ENCODE measurements at places on chromosomes 6 and 20.
A peak's percentile ranks its signal among the peaks of the same experiment; 100 is the strongest.

DNA sequence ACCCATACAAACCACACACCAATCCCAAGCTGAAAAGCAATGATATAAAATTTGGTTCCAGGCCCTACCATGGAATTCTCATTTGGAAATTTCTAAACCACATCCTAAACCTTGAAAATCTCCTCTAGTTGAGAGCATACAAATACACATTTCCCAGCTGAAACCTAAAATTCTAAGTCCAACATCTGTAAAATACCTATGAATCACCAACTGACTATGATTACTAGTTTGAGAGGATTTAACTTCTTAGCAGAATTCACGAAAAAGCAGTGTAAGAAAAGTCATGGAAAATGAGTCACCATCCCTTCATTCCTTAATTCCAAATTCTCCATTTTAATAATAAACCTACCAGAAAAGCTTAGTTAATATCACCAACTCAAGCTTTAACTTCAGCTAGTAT lies 15.4 kb downstream of the RANBP9 start:
- DNase-seq, result peak; percentile 61

DNA sequence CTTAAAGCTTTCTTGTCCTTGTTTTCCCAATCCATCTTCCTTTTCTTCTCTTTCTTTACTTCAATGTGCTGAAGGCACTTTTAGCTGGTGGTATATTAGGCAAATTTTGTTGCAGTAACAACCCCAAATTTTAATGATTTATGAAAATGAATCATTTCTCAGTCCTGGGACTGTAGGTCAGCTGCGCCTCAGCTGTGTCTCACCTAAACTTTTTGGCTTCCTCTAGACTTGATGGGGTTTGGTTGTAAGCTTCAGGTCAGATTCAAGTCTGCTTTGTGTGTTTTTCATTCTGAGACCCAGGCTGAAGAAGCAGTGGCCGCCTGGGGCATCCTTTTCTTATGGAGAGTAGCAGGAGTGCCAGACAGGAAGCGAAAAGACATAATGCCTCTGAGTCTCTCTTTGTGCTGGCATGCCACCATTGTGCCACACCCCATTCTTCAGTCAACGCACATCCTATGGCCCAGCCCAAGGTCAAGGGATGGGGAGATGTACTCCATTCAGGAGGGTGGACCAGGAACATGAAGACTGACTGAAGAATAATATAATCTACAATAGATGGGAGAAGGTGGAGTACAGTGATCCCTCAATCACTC lies 28.9 kb upstream of the CD83 start:
- DNase-seq, result no peak

- no peak for DNase-seq
Observed at GRCh38 chr6:12962529-12962928, 246.0 kb downstream of the PHACTR1 start.

- DNase-seq, result no peak
Observed at GRCh38 chr20:57071283-57071731, 195.1 kb downstream of the BMP7 start.

- peak; percentile 83 for DNase-seq
Observed at GRCh38 chr6:148144917-148145521, 197.6 kb upstream of the SASH1 start.

- DNase-seq, result peak; percentile 67
Observed at GRCh38 chr20:25623225-25623735, 534 bp downstream of the NANP start.

DNA sequence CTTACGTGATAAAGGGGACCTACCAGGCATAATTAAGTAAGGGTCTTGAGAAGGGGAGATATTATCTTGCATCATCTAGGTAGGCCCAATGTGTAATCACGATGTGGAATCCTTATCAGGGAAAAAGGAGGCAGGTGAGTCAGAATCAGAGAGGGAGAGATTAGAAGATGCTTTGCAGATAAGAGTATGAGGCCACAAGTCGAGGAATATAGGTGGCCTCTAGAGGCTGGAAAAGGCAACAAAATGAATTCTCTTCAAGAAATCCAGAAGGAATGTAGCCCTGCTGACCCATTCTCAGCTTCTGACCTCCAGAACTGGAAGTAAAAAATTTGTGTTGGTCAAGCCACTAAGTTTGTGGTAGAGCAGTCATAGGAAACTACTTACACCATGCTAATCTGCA lies 11.0 kb upstream of the ENPP4 start:
- no peak for DNase-seq

- DNase-seq, result peak; percentile 48
Observed at GRCh38 chr6:129264480-129265045, 381.6 kb downstream of the LAMA2 start.

DNA sequence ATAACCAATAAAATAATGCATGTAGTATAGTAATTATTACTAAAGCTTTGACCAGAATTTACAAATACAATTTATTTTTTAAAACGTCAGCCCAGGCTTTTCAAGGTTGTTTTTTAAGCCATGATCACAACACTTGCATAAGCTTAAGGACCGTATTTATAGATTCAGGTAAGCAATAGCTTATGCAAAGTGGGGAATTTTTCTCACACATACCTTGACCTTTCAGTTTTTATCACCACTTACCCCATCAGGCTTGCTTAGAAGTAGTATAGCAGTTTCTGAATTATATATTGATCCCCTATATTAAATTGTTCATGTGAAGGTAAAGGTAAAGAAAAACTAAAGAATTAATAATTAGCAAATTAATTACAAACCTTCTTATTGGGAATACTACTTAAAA lies 232.3 kb upstream of the FKBP1C start:
- DNase-seq, result no peak

GRCh38 chr6:144582939-144583613 lies 297.9 kb downstream of the UTRN start:
- peak; percentile 44 for DNase-seq

DNA sequence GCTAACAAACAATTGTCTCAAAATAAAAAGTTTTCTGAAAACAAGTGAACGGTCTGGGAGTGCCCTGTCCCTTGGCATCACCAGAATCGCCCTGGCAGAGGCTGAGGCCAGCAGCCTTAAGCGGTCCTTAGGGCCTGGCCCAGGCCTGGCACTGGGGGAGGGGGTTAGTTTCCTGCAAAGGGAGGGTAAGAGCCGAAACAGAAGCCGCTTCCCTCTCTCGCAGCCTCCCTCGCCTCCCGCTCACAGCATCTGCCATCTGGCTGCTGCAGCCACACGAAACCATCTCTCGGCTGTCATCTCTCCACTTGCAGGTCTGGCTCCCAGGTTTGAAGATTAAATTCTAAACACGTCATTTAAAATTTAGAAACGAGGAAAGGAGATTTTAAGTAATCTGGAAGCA lies 31.5 kb downstream of the PMEPA1 start:
- no peak for DNase-seq

GRCh38 chr6:163814494-163815364 lies 400.2 kb downstream of the QKI start:
- peak; percentile 68 for DNase-seq

DNA sequence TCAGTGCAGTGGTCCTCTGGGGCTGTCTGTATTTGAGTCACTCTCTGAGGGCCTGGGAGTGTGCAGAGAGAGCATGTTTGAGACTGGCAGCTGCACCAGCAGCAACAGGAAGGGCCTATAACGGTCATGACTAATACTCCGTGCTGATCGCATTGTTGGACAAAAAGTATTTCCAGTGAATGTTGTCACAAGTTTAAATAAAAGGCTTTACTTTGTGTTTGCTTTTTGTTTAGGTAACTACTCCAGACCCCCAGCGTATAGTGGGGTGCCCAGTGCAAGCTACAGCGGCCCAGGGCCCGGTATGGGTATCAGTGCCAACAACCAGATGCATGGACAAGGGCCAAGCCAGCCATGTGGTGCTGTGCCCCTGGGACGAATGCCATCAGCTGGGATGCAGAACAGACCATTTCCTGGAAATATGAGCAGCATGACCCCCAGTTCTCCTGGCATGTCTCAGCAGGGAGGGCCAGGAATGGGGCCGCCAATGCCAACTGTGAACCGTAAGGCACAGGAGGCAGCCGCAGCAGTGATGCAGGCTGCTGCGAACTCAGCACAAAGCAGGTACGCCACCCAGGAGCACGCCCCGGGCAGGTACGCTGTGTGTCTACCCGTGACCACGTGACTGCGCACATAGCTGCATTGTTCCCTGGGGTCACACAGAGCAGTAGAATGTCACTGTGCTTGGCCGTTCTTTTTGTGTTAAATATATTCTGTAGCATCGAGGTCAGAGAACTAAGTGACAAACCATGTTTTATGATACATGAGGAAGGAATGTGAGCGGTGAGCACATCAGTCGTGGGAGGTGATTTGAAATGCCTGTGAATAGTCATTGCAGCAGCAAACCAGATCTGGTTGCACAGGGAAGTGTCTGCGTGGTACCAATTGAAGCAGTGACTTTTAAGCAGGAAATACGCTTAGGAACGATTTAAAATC lies 174.7 kb downstream of the TMEM242 start:
- DNase-seq, result peak; percentile 91

GRCh38 chr6:167573461-167574215 lies 248.8 kb downstream of the TTLL2 start:
- no peak for DNase-seq

DNA sequence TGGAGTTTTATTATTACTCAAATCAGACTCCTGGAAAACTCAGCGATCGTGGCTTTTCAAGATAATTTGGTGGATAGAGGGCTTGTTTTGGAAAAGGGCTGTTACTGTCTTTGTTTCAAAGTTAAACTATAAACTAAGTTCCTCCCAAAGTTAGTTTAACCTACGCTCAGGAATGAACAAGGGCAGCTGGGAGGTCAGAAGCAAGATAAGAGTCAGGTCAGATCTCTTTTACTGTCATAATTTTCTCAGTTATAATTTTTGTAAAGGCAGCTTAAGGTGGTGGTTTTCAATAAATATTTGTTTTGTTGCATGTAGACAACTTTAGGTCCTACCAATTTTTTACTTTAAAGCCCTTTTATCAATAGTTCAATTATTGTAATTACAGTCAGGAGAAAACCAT lies 9.2 kb upstream of the GABRR2 start:
- no peak for DNase-seq

DNA sequence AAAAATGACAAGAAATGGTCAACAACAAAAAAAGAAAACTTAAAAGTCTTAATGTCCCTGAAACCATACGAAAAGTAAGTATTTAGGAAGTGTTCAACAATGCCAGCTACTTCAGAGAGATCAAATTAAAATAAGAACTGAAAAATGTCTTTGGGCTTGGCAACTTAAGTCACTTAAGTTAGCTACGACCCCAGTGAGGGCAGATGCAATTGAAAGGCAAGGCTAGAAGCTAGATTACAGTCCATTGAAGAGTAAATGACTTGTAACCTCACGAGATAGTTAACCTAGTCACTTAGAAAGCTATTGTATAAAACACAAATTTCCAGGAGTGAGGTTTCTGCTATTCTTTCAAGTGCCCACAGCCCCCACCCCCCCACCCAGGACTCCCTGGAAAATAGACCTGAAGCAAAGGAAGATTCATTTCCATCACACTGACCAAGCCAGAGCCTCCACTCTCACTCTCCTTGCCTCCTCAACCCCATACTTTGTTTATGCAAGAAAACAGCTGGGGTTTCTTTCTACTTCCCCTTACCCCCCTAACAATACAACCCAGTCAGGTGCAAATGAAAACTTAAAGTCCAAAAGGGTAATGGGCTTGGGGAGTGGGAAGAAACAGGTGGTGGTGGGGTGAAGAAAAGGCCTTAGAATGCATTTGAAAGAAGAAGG lies 14.6 kb downstream of the RTN4IP1 start:
- no peak for DNase-seq

DNA sequence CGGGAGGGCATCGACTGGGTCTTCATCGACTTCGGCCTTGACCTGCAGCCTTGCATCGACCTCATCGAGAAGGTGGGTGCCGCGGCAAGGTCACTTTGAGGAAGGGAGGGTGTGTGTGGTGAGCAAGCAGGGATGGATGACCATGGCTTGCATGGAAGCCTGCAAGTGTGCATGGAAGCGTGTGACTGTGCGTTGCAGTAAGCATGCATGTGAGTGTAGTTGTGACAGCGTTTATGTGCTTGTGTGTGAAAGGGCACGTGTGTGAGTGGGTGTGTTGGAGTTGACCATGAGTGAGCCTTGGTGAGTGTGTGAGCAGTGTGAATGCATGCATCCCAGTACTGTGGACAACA lies 32.5 kb downstream of the MYH7B start:
- no peak for DNase-seq

DNA sequence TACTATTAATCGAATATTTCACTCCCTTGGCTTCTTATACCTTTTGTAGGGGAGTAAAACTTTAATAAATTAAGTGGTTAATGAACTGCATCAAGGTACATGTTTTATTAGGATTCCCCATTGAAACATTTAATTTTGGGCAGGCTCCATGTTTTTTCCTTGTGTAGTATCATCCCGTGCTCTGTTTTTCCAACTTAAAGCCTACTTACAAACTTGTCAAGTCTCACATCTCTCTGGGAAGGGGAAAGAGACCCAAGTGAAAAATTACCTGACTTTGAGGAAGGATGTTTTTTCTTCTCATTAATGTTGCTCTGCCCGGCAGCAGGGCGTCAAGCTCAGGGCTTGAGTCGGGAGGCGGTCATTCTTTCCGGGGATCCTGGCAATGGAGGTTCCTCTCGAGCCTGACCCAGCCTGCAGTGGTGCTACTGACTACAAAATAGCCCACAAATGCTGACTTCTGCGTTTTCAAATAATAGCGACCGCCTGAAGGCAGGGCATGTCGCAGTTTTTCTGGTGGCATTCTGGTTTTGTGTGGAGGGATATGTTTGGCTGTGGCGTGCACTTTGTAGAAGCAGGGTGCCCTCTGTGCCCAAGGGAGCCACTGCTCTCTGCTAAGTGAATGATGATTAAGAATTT lies 2.4 kb downstream of the DSP start:
- DNase-seq, result no peak

- no peak for DNase-seq
Observed at GRCh38 chr6:29516108-29516507, 28.4 kb upstream of the MAS1L start.

GRCh38 chr6:31888276-31889258 lies 8.9 kb downstream of the EHMT2 start:
- DNase-seq, result peak; percentile 66

- DNase-seq, result no peak
Observed at GRCh38 chr20:58056021-58056591, 172.3 kb downstream of the ANKRD60 start.

DNA sequence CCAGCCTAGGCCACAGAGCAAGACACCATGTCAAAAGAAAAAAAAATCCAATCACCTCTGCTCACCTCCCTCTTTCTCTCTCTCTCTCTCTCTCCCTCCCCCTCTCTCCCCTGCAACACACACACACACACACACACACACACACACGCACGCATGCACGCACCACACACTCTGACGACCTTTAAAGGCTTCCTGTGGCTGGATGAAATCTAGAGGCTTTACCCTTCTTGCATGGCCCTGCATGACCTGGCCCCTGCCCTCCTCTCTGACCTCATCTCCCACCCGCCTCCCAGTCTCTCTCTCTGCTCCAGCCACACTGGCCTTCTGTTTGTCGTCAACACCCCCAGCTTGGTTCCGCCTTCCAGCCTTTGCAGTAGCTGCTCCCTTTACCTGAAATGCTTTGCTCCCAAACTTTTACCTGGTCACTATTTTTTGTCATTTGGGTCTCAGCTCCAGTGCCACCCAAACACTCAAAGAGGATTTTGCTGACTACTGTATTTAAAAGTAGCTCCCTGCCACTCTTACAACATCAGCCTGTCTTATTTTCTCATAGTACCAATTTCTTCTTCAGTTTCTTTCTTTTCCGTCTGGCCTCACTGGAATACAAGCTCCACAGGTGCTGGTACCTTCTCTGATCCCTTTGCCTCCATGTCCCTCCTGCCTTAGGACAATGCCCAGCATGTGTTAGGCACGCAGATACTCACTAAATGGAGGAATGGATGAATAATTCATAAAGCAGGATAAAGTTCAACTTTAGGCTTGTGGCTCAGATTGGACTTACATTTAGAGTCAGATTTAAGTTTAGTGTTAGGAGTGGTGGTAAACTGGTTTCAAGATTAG lies 4.3 kb upstream of the LTA start:
- DNase-seq, result no peak

Data from AG20443 (cell line).